ENCODE measurements at places on chromosomes 7 and 10. TPM values are rescaled to one million over a fixed set of nuclear protein-coding genes. Genes with fewer than 3 reads are reported as not detected.

COG5 gene
- total RNA-seq, result 45.5 TPM

DNA sequence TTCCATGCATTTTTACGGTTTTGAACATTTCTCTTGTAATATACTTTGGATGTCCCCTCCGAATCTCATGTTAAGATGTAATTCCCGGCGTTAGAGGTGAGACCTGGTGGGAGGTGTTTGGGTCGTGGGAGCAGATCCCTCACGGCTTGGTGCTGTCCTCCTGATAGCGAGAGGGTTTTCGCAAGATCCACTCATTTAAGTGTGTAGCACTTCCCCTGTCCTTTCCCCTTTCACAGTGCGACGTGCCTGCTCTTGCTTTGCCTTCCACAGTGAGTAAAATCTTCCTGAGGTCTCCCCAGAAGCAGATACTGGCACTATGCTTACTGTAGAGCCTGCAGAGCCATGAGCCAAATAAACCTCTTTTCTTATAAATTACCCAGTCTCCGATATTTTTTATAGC is 6.6 kb downstream of the GPR141 start:
- H3K4me3 ChIP-seq, result no peak overlapping the region
- DNase-seq, result peak; percentile 22
- no peaks in the 10 kb centered on the region for H3K27me3 ChIP-seq
- H3K36me3 ChIP-seq, result no peaks in the 10 kb centered on the region

- H3K4me3 ChIP-seq, result no peak overlapping the region
- H3K27ac ChIP-seq, result peak overlapping the region; percentile 78
- H3K27me3 ChIP-seq, result no peaks in the 10 kb centered on the region
- no peaks in the 10 kb centered on the region for H3K36me3 ChIP-seq
- DNase-seq, result peak; percentile 81
These were observed 42.0 kb downstream of the PAPOLB start for GRCh38 chr7:4819560-4820404.

DNA sequence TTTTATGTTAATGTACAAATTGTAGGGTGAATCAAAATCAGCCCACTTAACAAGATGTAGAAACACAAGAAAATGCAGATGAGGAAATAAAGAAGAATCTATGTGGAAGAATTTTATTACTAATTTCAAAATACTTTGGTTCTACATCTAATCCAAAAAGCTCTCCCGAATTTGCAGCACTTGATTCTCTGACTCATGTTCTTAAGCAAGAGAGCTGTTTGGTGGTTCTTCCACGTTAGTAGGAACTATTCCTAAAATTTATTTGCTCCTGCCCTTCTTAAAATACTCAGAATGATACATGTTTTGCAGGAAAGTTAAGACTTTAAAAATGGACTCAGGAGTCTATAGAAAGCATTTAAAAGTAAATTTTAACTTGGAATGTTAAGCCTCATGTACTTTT is 91.8 kb downstream of the ZMYND11 start:
- no peak overlapping the region for H3K4me3 ChIP-seq
- H3K4me1 ChIP-seq, result no peaks in the 10 kb centered on the region
- DNase-seq, result no peak
- no peak overlapping the region for H3K27ac ChIP-seq

DNA sequence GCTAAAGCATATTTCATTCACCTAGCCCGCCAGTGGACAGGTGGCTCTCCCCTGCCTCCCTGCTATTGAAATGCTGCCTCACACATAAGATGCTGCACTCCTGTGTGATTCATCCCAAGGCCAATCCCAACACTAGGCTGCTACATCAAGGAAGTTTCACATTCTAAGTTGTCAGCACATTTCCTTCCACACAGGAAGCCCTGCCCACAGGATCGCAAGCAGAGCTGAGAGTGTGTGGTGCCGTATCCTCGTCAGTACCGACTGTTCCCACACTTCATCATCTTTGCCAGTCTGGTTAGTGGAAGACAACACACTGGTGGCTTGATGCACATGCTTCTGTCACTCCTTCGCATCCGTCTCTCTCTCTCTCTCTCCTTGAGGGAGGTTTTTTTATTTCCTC is 194.3 kb upstream of the PPP2R2D start:
- no peaks in the 10 kb centered on the region for H3K27me3 ChIP-seq
- no peak for DNase-seq
- H3K4me1 ChIP-seq, result peaks cover 26% of the 10 kb centered on the region
- H3K4me3 ChIP-seq, result no peak overlapping the region
- no peak overlapping the region for H3K27ac ChIP-seq
